ENCODE measurements at places on chromosomes 4 and X. TPM values are rescaled to one million over a fixed set of nuclear protein-coding genes. Genes with fewer than 3 reads are reported as not detected.

TLR10 gene
- not detected for total RNA-seq

CPZ gene
- 24.4 TPM for total RNA-seq

SHOX gene
- total RNA-seq = not detected

COX7B gene
- 142 TPM for total RNA-seq

DHX15 gene
- total RNA-seq = 114 TPM

MCF2 gene
- 0.07 TPM for total RNA-seq

TLR1 gene
- 1.5 TPM for total RNA-seq

F8A2 gene
- not detected for total RNA-seq

SPCS3 gene
- total RNA-seq = 126 TPM

Data from smooth muscle cell of the pulmonary artery (primary cell).